ENCODE measurements at places on chromosomes 5 and 9. TPM values are rescaled to one million over a fixed set of nuclear protein-coding genes. Genes with fewer than 3 reads are reported as not detected.
A peak's percentile ranks its signal among the peaks of the same experiment; 100 is the strongest.

The TPM2 gene
- 254 TPM for total RNA-seq

DNA sequence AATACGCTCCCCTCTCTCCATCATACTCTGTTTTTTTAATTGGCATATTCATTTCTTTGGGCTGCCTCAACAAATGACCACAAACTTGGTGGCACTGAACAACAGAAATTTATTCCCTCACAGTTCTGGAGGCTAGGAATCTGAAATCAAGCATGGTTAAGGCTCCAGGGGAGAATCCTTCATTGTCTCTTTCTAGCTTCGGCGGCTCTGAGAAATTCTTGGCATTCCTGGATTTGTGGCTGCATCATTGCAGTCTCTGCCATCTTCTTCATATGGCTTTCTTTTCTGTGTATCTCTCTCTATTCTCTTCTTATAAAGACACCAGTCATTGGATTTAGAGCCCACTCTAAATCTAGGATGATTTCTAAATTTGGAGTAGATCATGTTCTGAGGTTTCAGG lies 10.9 kb upstream of the SLC24A2 start:
- H3K27ac ChIP-seq = no peak overlapping the region
- no peaks in the 10 kb centered on the region for H3K36me3 ChIP-seq
- no peaks in the 10 kb centered on the region for H3K27me3 ChIP-seq
- no peaks in the 10 kb centered on the region for H3K4me1 ChIP-seq
- no peak for DNase-seq

DNA sequence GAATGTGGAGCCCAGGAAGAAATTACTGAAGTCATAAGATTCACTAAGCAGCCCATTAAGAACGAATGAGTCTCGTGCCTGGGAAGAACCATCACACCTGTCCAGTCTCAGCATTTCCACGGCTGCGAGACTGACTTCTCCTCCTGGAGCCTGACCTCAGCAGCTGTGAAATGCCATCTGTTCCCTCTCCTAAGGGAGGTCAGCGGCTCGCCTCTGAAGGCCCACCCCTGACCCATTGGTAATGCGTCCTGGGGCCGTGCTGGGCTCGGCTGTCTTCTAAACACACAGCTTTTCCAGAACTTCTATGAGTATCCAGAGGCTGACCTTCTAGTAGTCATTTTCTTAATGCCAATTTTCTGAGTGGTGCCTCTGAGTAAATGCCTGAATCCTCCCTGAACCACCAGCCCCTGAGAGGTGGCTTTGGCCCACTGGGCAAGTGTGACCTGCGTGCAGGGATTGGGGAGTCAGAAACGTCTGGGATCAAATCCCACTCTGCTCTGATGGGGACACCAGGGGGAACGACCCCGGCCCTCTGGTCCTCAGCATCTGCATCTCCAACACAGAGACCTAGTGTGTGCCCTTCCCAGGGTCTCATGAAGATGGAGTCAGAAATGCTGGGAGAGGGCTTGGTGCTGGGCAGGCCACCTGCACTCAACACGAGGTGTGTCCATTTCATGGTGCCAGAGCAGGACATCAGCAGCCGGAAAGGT lies 5.7 kb downstream of the SLC6A3 start:
- H3K4me3 ChIP-seq = no peak overlapping the region
- H3K27ac ChIP-seq = no peak overlapping the region
- peaks cover 34% of the 10 kb centered on the region for H3K27me3 ChIP-seq
- H3K4me1 ChIP-seq = no peaks in the 10 kb centered on the region
- H3K36me3 ChIP-seq = no peaks in the 10 kb centered on the region

DNA sequence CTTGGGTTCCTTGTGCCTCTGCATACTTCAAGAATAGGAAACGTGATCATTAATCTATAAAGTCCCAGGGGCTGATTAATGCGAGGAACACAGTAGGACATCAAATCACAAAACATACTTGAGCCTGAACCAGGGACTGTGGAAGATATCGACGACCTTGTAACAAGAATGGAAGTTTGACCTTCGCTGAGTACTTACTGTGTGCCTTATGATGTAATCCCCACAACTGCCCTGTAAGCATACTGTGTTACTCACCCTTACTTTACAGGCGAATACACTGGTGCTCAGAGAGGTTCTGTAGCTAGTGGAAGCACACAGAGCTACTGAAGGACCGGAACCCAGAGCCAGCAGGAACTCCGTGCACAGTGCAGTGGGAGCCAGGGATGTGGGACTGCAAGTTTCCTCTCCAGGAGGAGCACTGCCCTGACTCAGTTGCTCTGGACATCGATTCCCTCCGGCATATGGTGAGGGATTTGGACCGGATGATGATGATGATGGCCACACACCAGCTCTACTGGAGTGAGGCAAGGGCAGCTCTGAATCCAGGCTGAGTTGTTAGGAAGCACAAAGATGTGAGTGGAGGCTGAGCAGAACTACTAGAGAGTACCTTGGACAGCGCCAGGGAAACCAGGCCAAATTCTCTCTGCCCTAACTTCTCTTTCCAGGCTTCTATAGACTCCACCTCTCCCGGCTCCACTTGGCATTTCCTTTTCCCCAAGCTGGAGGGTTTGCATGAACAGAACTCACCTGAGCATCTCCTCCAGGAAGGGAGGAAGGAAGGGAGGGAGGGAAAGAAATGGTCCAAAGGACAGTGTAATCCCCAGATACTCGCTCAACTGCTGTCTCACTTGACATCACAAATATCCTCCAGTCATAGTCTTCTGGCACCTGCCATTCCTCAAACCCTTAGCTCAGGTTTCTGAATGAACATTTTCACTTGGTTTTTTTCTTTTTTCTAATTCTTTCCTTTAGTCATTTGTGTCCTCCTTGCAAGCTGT lies 1.5 kb upstream of the GABBR2 start:
- DNase-seq = no peak
- no peaks in the 10 kb centered on the region for H3K4me1 ChIP-seq

The ANKDD1B gene
- 0.63 TPM for total RNA-seq

DNA sequence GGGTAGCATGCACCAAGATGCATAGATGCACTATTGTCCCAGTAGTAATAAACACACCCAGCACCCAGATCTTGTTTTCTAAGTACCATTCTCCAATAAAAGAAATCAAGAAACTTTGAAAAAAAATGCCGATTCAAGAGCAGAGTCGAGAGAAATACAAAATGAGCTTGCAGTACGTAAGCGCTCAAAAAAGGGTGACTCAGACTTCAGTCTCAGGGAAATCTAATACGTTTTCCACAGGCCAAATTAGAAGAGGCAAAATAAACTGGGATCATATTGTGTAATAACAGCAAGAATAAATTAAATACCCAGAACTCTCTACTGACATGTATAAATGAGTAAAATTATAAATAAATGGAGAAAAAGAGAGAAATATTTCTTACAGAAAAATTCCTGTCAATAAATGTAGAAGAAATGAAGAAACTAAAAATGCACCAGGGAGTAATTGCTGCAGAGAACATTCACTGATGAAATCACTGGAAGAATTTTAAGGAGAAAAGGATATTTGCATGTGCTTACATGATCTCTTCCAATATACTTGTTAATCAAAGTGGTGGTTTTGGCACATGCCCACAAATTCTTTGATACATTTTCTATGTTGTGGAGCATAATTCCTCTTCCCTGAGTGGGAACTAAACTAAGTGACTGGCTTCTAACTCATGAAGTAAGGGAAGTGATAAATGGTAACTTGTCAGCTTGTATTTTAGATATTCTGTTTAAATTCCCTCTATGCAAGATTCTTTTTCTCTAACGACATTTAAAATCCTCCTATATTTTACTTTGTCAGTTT lies 567.6 kb upstream of the ADAMTS16 start:
- no peak overlapping the region for H3K27ac ChIP-seq
- H3K4me3 ChIP-seq = no peak overlapping the region
- H3K27me3 ChIP-seq = no peaks in the 10 kb centered on the region
- H3K36me3 ChIP-seq = no peaks in the 10 kb centered on the region

- no peak overlapping the region for H3K27ac ChIP-seq
- peak; percentile 53 for DNase-seq
- no peaks in the 10 kb centered on the region for H3K27me3 ChIP-seq
- no peak overlapping the region for H3K4me3 ChIP-seq
- H3K36me3 ChIP-seq = no peaks in the 10 kb centered on the region
These were observed 20.5 kb upstream of the PSD2 start for GRCh38 chr5:139774980-139775661.

- no peak overlapping the region for H3K27ac ChIP-seq
- no peak overlapping the region for H3K4me3 ChIP-seq
- no peaks in the 10 kb centered on the region for H3K27me3 ChIP-seq
- H3K36me3 ChIP-seq = no peaks in the 10 kb centered on the region
- H3K4me1 ChIP-seq = no peaks in the 10 kb centered on the region
These were observed 113.7 kb downstream of the COL23A1 start for GRCh38 chr5:178476531-178476930.

GRCh38 chr9:136661641-136662325 lies 933 bp upstream of the EGFL7 start:
- peaks cover 68% of the 10 kb centered on the region for H3K27me3 ChIP-seq
- peaks cover 16% of the 10 kb centered on the region for H3K4me1 ChIP-seq
- H3K4me3 ChIP-seq = peak overlapping the region; percentile 56

The SV2C gene
- total RNA-seq = 1.7 TPM

The SLC35A4 gene
- total RNA-seq = 23.4 TPM

The RNF183 gene
- total RNA-seq = 0.20 TPM

GRCh38 chr9:109355564-109356297 lies 34.9 kb upstream of the EPB41L4B start:
- no peak overlapping the region for H3K27ac ChIP-seq
- H3K36me3 ChIP-seq = no peaks in the 10 kb centered on the region
- no peak overlapping the region for H3K4me3 ChIP-seq
- DNase-seq = no peak
- no peaks in the 10 kb centered on the region for H3K27me3 ChIP-seq

- no peaks in the 10 kb centered on the region for H3K27me3 ChIP-seq
- DNase-seq = no peak
- no peaks in the 10 kb centered on the region for H3K36me3 ChIP-seq
- no peaks in the 10 kb centered on the region for H3K4me1 ChIP-seq
These were observed 28.5 kb upstream of the PUM3 start for GRCh38 chr9:2872250-2872930.

DNA sequence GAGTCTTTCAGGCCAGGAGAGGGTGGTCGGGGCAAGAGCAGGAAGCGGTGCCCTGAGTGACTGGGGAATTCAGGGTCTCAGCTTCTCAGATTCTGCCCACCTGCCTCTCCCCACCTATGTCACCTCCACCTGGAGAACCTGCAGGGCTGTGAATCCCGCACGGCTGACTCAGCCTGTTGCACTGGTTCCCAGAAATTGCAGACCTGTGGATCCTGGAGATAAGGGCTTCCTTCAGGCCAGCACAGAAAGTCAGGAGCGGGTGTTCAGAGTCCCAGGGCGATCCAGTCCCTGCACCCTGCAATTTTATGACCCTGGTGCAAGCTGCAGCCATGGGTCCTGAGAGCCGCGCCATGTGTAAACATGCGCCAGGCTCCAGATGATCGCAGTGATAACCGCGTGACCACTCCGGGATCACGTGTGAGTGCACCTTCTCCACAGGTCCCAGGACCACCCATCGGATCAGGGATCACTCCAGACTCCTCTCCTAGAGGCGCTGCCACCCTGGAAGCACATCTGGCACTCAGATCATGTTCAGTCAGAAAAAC lies 17.8 kb downstream of the IRX4 start:
- H3K27me3 ChIP-seq = no peaks in the 10 kb centered on the region
- no peaks in the 10 kb centered on the region for H3K36me3 ChIP-seq
- no peak for DNase-seq
- no peak overlapping the region for H3K4me3 ChIP-seq

The GTF2H2 gene
- total RNA-seq = 34.1 TPM

GRCh38 chr5:139190125-139190524 lies 8.0 kb downstream of the SIL1 start:
- no peak for DNase-seq
- no peaks in the 10 kb centered on the region for H3K4me1 ChIP-seq
- H3K27me3 ChIP-seq = no peaks in the 10 kb centered on the region

GRCh38 chr5:92777421-92777820 lies 803.6 kb downstream of the NR2F1-AS1 start:
- H3K36me3 ChIP-seq = no peaks in the 10 kb centered on the region
- DNase-seq = no peak
- H3K4me1 ChIP-seq = no peaks in the 10 kb centered on the region
- no peak overlapping the region for H3K27ac ChIP-seq

DNA sequence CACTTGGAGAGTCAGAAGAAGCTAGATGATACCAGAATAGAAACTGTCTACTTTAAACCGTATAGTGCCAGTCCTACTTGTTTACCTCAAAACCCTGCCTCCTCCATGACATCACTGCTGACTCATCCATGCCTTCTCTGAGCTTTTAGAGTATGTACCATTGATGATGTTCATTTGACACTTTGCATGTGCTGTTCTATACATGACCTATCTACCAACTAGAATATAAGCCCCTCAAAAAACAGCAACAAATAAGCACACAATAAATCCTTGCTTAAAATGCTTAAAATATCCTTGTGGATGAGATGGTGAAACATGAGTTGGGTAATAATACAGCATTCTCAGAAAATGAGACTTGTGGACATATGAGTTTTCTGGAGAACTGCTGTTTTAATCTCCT lies 2.6 kb downstream of the CTNNAL1 start:
- H3K4me3 ChIP-seq = no peak overlapping the region
- H3K27me3 ChIP-seq = no peaks in the 10 kb centered on the region
- DNase-seq = no peak
- no peaks in the 10 kb centered on the region for H3K4me1 ChIP-seq
- no peaks in the 10 kb centered on the region for H3K36me3 ChIP-seq

The PCDHB7 gene
- 4.4 TPM for total RNA-seq

- no peaks in the 10 kb centered on the region for H3K4me1 ChIP-seq
- DNase-seq = no peak
- no peaks in the 10 kb centered on the region for H3K27me3 ChIP-seq
- H3K27ac ChIP-seq = no peak overlapping the region
- no peak overlapping the region for H3K4me3 ChIP-seq
These were observed 23.1 kb downstream of the SMAD5 start for GRCh38 chr5:136155761-136156160.

DNA sequence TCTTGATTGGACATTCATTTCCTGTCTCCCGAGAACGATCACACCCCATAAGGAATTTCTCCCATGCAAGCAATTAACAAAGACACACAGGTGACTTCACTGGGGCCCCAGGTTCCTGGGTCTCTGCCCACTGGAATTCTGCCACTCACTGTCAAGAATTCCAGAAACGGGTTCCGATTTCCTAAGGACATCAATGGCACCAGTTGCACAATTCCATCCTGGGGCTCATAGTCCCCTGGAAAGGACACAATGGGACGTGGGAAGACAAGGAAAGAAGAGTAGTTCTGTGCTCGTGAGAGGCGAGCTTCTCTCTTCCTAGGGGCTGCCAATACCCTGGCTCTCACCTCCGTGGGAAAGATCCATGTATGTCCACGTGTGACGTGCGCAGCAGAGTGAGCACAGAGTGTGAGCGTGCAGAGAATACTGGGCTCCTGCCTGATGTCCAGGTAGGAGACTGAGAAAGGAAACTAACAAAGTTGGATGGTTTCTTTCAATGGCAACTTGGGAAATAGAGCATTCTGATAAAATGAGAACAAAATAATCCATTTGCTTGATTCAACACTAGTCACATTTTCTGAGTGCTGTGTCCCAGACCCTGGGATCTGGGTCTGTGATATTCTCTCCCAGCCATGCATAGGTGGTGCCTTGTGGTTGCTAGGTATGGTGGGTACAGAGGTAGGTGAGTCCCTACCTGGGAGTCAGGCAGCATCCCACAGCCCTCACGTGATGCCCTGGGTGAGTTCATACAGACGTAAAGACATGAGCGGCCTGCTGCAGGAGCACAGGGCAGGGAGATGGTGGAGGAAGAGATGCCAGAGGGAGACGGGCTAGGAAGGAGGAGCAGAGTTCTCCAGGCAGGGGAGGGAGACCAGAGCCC lies 159.8 kb downstream of the COL23A1 start:
- no peak overlapping the region for H3K4me3 ChIP-seq
- no peaks in the 10 kb centered on the region for H3K27me3 ChIP-seq
- H3K36me3 ChIP-seq = no peaks in the 10 kb centered on the region
- DNase-seq = no peak
- no peaks in the 10 kb centered on the region for H3K4me1 ChIP-seq

GRCh38 chr9:118940473-118940872 lies 428.8 kb downstream of the BRINP1 start:
- H3K27me3 ChIP-seq = no peaks in the 10 kb centered on the region
- DNase-seq = no peak
- H3K4me1 ChIP-seq = no peaks in the 10 kb centered on the region
- H3K4me3 ChIP-seq = no peak overlapping the region
- H3K27ac ChIP-seq = no peak overlapping the region

The ARHGEF39 gene
- total RNA-seq = 0.20 TPM
